Breast epithelium (tissue), 4 donors: ENCODE measurements at places on chromosomes 6 and 20. TPM values are rescaled to one million over a fixed set of nuclear protein-coding genes. Genes with fewer than 3 reads are reported as not detected.

Gene CALHM4
- total RNA-seq, result not detected

Gene ERVFRD-1
- 0.80 TPM for total RNA-seq

Gene BPIFA1
- not detected for total RNA-seq

Gene OVOL2
- 34.1 TPM for total RNA-seq

Gene ACTL10
- 1.4 TPM for total RNA-seq

DNA sequence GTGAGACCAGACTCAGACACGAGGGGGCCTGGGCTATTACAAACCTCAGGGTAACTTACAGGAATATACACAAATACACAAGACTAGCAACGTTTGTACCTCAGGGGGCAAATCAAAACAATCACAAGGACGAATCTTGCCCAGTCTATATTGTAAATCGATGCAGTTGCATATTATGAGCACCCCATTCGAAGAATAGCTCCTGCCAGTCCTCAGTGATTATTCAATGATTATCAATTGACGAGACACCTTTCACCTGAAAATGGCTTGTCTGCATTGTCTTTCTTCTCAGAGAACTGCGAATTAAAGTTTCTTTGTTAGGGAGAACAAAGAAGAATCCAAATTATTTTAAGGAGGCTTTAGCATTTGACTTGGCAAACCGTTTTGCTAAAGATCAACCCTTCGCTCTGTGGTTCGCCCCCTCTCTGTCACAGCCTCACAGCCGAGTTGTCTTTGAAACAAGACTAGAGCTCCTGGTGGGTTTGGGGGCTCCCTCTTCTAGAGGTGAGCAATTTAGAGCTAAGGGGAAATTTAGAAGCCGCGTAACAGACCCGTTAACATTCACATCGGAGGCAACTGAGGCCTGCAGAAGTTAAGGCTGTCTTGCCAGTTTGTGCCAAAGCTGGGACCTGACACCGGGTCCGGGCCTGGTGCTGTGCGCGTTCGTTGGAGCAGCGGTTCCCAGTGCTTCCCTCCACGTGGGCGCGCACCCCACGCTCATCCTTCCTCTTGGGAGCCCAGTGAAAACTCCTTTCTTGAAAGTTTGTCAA is 24.9 kb upstream of the MAP3K7 start:
- no peaks in the 10 kb centered on the region for H3K36me3 ChIP-seq
- no peaks in the 10 kb centered on the region for H3K4me1 ChIP-seq
- H3K27me3 ChIP-seq, result no peaks in the 10 kb centered on the region
- no peak overlapping the region for H3K27ac ChIP-seq

GRCh38 chr6:135054569-135055498 is at the start of gene HBS1L:
TSS of gene HBS1L (minus strand) at chr6:135054822. CDS start at chr6:135054691, 131 bp downstream.
- H3K4me3 ChIP-seq, result peak within 1 kb of the TSS; percentile 82
- H3K36me3 ChIP-seq, result no peaks in the 10 kb centered on the region
- DNase-seq, result peak; percentile 96
- H3K27ac ChIP-seq, result peak within 1 kb of the TSS; percentile 92

GRCh38 chr20:58795181-58795922 is 55.4 kb downstream of the GNAS-AS1 start:
- no peak overlapping the region for H3K27ac ChIP-seq
- no peaks in the 10 kb centered on the region for H3K4me1 ChIP-seq
- DNase-seq, result no peak
- H3K36me3 ChIP-seq, result no peaks in the 10 kb centered on the region
- H3K27me3 ChIP-seq, result peaks cover 17% of the 10 kb centered on the region

DNA sequence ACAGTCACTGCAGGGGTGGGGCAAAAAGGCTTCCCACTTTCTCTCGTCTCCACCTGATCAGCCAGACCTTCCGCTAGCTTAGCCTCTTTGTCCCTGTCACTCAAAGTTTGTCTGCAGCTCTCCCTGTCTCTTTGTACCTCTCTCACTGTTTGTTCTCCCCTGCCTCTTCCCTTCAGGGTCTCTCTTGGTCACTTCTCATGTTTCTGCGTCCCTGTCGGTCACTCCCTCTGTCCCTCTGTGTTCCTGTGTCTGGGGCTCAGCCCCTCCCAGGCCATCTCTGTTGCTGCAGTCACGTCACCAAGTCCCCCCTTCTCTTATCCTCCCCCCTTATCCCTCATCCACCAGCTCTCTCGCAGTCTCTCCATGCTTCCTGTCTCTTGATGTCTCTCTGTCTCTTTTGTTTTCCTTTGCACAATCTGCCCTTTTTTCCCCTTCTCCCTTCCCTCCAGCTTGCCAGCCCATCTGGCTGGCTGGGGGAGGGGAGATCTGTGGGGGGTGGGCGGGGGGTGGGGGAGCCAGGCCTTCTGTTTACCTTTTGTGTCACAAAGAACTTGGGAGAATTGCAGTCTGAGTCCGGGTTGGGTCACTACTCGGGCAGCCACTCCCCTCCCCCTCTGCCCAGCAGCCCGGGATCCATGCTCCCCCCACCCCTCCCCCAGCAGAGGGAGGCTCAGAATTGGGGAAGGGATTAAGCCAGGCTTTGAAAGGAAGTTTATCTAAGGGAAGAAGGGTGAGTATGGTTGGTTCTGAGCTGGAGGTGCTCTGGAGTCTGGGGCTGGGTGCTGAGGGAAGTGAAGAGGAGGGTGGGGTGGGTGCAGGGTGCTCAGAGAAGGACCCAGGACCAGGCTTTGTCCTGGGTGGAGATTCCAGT is 32.3 kb downstream of the FOXP4 start:
- no peaks in the 10 kb centered on the region for H3K27me3 ChIP-seq
- H3K4me1 ChIP-seq, result peaks cover 13% of the 10 kb centered on the region
- DNase-seq, result no peak
- H3K36me3 ChIP-seq, result no peaks in the 10 kb centered on the region
- no peak overlapping the region for H3K4me3 ChIP-seq
- peak overlapping the region; percentile 78 for H3K27ac ChIP-seq

DNA sequence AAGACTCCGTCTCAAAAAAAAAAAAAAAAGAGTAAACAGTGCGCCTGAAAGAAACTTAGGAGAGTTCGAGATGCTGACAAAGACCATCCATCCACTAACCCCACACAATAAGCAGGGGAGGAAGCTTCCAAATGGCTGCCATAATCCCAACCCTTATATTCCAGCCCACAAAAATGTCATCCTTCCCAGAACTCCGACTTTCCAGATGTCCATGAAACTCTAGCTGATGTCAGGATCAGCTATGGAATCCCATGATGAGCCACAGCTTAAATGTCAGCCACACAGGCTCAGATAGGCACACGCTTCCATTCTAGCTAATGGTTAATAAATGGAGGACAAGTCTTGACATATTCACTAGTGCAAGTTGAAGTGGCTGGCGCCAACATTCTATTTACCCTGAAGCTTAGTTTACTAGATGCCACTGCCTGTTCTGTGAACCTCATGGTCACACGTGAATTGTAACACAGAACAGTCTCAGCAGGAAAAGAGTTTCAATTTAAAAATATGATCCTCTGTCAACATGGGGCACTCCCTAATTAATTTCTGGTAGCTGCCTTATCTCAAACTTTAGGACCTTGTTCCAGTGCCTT is 75.5 kb downstream of the FOXF2 start:
- DNase-seq, result no peak
- no peak overlapping the region for H3K27ac ChIP-seq
- H3K36me3 ChIP-seq, result no peaks in the 10 kb centered on the region
- H3K4me1 ChIP-seq, result no peaks in the 10 kb centered on the region

GRCh38 chr6:33915134-33915533 is 111.3 kb upstream of the MLN start:
- H3K27ac ChIP-seq, result no peak overlapping the region
- H3K4me3 ChIP-seq, result no peak overlapping the region
- DNase-seq, result no peak
- H3K36me3 ChIP-seq, result no peaks in the 10 kb centered on the region
- no peaks in the 10 kb centered on the region for H3K4me1 ChIP-seq

GRCh38 chr6:12222405-12223366 is 67.5 kb upstream of the EDN1 start:
- peak overlapping the region; percentile 63 for H3K27ac ChIP-seq
- no peaks in the 10 kb centered on the region for H3K4me1 ChIP-seq
- DNase-seq, result no peak
- no peaks in the 10 kb centered on the region for H3K36me3 ChIP-seq
- no peak overlapping the region for H3K4me3 ChIP-seq
- H3K27me3 ChIP-seq, result no peaks in the 10 kb centered on the region

DNA sequence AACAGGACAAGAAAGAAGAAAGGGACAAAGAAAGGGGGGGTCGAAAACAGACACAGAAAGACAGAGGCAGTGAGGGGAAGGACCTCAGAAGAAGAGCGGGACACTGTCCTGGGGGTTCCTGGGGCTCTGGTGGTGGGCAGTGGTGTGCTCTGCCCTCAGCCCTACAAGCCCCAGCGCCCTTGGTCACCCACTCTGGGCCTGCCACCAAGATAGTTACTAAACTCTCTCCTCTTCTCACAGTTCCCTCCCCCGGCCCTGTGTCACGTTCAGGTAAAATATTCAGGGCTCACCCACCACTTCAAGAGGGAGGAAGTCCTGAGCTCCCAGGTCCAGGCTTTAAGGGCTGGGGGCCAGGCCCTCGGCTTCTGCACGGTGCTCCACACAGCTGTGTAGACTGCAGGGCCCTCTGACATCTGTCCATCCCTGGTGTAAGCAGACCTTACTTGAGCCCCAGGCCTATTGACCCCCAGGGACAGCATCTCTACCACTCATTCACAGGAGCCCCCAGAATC is 87.4 kb downstream of the MRPL14 start:
- H3K4me3 ChIP-seq, result no peak overlapping the region
- H3K4me1 ChIP-seq, result peaks cover 9% of the 10 kb centered on the region
- H3K27me3 ChIP-seq, result no peaks in the 10 kb centered on the region
- H3K27ac ChIP-seq, result peak overlapping the region; percentile 19

GRCh38 chr6:1535295-1535694 is 74.4 kb upstream of the FOXC1 start:
- H3K27ac ChIP-seq, result no peak overlapping the region
- no peaks in the 10 kb centered on the region for H3K4me1 ChIP-seq
- DNase-seq, result no peak
- H3K4me3 ChIP-seq, result no peak overlapping the region
- no peaks in the 10 kb centered on the region for H3K27me3 ChIP-seq

DNA sequence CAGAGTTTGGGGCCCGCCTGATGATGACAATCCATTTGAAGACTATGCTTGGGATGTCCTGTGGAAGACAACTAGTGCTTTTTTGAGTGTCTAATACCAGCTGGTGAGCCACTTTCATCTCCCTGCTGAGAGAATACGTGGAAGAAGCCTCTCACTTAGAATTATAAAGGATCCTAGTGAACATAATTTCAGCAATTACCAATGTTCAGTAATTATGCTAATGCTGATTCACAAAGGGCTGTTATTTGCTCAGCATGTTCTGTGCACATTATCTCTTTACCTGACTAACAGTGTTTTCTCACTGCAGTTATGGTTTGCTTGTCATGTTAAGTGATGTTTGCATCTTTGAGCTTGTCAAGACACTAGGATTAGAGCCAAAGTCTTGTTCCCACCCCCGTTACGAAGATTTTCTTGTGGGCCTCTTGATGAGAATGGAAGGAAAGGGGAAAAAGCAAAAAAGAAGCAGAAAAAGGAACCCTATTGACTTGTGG is 282.1 kb upstream of the CHD6 start:
- no peak for DNase-seq
- H3K4me1 ChIP-seq, result no peaks in the 10 kb centered on the region
- no peak overlapping the region for H3K27ac ChIP-seq
- peaks cover 5% of the 10 kb centered on the region for H3K27me3 ChIP-seq
- H3K4me3 ChIP-seq, result no peak overlapping the region
- no peaks in the 10 kb centered on the region for H3K36me3 ChIP-seq

- no peaks in the 10 kb centered on the region for H3K4me1 ChIP-seq
- H3K27ac ChIP-seq, result no peak overlapping the region
Observed at GRCh38 chr6:163942790-163943189, 528.3 kb downstream of the QKI start.

- peaks cover 17% of the 10 kb centered on the region for H3K4me1 ChIP-seq
- H3K36me3 ChIP-seq, result no peaks in the 10 kb centered on the region
- peak; percentile 81 for DNase-seq
- no peak overlapping the region for H3K4me3 ChIP-seq
- peak overlapping the region; percentile 87 for H3K27ac ChIP-seq
Observed at GRCh38 chr6:43724914-43725642, 37.5 kb upstream of the MRPS18A start.

DNA sequence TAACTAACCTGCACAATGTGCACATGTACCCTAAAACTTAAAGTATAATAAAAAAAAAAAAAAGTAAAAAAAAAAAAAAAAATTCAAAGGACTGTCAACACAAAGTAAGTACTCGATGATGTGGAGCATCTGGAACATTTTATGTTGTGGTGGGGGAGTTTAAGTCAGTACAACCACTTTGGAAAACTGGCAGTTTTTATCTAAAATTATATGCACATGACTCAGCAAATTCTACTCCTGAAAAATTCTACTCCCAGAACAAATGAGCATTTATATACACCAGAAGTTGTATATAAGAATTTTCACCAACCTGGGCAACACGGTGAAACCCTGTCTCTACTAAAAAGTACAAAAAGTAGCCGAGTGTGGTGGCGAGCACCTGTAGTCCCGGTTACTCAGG is 36.9 kb upstream of the CCDC28A start:
- DNase-seq, result no peak
- H3K27ac ChIP-seq, result no peak overlapping the region
- no peak overlapping the region for H3K4me3 ChIP-seq
- H3K27me3 ChIP-seq, result no peaks in the 10 kb centered on the region
- H3K36me3 ChIP-seq, result no peaks in the 10 kb centered on the region

GRCh38 chr6:116763906-116764628 is 1.5 kb downstream of the FAM162B start:
- no peaks in the 10 kb centered on the region for H3K4me1 ChIP-seq
- peaks cover 19% of the 10 kb centered on the region for H3K27me3 ChIP-seq
- H3K4me3 ChIP-seq, result peak overlapping the region; percentile 50
- DNase-seq, result no peak
- H3K27ac ChIP-seq, result no peak overlapping the region

GRCh38 chr6:50922579-50923525 is 104.2 kb downstream of the TFAP2B start:
- H3K36me3 ChIP-seq, result no peaks in the 10 kb centered on the region
- H3K27me3 ChIP-seq, result no peaks in the 10 kb centered on the region
- peak overlapping the region; percentile 30 for H3K27ac ChIP-seq
- no peaks in the 10 kb centered on the region for H3K4me1 ChIP-seq
